ENCODE measurements at places on chromosomes 2 and 18.

- DNase-seq, result no peak
Measured at GRCh38 chr2:180063494-180064092, 56.5 kb upstream of the CWC22 start.

DNA sequence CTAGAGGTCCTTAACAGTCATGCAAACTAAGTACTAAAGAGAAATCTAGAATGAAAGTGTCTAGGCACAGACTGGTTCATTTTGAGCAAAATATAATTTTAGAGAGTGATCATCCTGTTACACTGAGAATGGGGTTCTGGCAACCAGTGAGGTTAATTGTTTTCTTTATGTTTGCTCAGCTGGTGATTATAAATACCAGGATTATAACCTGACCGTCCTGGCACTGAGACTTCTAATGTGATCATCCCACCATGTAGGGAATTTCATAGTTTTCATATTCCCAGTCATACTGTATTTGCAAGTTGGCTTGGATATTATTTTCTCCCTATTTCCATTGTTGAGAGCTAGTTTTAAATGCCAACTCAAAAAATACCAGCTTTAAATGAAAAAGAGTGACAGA lies 852.5 kb upstream of the LRATD1 start:
- DNase-seq, result no peak

DNA sequence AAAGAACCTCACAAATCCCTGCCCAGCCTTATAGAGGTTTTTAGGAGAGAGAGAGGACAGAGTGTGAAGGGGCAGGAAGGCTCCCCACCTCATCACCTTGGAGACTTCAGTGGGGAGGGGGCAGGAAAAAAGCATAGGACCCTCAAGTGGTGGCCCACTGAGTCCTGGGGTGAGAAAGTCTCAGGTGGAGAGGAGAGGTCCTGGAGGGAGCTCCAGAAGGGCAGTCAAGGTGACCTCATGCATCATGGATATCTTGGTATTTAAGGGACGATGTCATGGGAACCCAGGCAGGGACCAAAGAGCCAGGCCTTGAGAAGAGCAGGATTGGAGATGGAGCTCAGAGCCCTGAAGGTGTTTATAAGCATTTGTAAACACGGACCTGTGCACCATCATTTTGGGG lies 204.5 kb downstream of the SLC4A3 start:
- DNase-seq, result no peak

- DNase-seq, result peak; percentile 92
Measured at GRCh38 chr18:36697905-36698304, 130.9 kb downstream of the TPGS2 start.

GRCh38 chr2:85310330-85310729 lies 17.5 kb downstream of the TGOLN2 start:
- peak; percentile 17 for DNase-seq

- DNase-seq, result no peak
Measured at GRCh38 chr2:27133195-27133875, 1.1 kb downstream of the PREB start.

GRCh38 chr2:221807706-221808105 lies 235.6 kb upstream of the EPHA4 start:
- no peak for DNase-seq

DNA sequence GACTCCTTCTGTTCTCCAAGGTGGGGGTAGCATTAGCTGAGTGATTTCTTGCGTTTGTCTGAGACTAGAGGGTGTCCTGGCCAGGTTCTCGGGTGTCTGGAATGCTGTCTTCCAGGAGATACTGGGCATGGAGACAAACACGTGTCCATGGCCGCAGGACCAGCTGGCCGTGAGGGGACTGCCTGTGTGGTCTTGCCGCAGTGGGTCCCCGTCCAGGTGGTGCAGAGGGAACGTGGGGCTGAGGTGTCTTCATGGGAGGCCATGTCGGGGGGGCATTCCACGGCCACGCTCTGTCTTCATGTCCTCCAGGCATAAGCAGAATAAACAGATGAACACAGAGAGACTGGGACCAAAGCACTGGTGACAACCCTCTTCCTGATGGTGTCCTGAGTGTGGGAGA lies 66.6 kb downstream of the SMIM21 start:
- no peak for DNase-seq

DNA sequence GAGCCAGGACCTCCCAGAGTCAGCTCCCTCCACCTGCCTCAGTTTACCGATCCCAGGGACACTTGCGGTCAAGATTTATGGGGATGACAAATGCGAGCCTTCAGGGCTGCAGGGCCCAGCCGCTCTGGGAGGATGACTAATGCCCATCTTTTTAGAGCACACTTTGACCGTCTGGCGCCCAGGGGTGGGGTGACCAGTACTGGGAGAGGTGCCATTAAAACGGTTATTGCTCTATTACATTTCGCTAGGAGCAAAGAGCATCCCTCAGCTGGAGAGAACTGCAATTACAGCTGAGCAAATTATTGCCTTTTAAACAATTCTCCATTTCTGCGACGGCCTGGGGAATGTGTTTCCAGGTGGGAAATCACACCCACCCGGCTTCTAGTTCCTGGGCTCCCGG lies 42.6 kb upstream of the HPCAL1 start:
- no peak for DNase-seq

GRCh38 chr2:56127463-56128152 lies 56.2 kb upstream of the CCDC85A start:
- DNase-seq, result no peak

- DNase-seq, result peak; percentile 62
Measured at GRCh38 chr2:240237609-240238174, 97.2 kb upstream of the OTOS start.

Data from astrocyte of the hippocampus (primary cell).